ENCODE measurements at places on chromosomes 11 and 22.
A peak's percentile ranks its signal among the peaks of the same experiment; 100 is the strongest.

- DNase-seq = peak; percentile 42
These were observed 547 bp downstream of the PARVG start for GRCh38 chr22:44181033-44181911.

GRCh38 chr11:69700278-69701140 lies 3.3 kb downstream of the FGF19 start:
- no peak for DNase-seq

GRCh38 chr11:312092-312816 lies 1.6 kb upstream of the IFITM1 start:
- DNase-seq = no peak

- no peak for DNase-seq
These were observed 172.6 kb upstream of the SEZ6L start for GRCh38 chr22:25996669-25997068.

- no peak for DNase-seq
These were observed 438.4 kb upstream of the CHORDC1 start for GRCh38 chr11:90661233-90661632.

- no peak for DNase-seq
These were observed 10.4 kb downstream of the KIRREL3 start for GRCh38 chr11:126989942-126990715.
